ENCODE measurements at places on chromosomes 2 and 18.

DNA sequence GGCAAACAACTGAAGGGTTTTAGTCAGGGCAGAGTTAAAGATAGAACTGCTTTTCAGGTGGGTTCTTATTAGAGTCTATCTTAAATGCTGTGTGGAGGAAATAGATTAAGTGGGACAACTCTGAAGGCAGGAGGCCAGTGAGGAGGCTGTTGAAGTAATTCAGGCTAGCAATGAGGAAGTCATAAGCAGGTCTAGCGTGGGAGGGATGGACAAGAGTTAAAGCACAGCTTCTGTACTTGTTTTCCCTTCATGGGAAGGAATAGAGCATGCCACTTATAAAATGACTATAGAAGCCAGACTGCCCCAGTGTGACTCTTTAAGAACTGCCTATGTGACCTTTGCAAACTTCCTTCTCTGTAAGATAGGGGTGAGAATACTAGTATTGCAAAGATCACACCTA, 202.0 kb upstream of the LRRTM1 start:
- no peak for DNase-seq

GRCh38 chr18:457140-457519, 43.4 kb downstream of the COLEC12 start:
- no peak for DNase-seq

DNA sequence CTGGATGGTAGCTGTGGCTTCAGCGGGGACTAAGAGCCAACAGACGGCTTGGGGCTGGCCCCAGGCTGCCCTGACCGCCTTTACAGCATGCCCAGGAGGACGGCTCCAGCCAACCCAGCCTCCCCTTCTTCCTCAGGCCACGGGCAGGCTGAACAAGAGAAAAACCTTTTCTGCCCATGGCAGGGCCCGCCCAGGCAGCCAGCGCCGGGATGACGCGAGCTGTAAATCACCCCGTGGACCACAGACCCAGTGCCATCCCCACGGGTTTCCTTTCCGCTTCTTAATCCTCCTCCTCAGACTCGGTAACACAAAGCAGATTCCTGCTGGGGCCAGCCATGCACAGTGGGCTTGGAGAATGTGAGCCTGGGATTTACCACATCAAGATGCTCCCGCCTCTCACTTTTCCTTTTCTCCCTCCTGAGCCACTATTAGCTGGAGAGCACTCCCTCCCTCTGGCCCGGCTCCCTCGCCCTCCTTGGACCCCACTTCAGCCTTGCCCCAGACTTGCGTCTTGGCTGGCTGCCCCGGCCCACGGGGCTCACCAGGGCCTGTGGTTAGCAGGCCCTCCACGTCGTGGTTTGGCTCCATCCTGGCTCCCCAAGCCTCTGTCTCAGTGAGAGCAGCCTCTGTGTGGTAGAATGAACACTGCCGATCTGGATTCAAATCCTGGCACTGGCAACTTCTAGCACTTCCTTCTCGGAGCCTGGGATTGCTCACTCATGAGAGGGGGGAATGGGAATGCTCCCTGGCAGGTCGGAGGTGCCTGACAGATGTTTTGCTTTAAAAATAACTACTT, 31.4 kb downstream of the ATOH8 start:
- no peak for DNase-seq

GRCh38 chr2:157523270-157524247, 79.7 kb upstream of the CYTIP start:
- no peak for DNase-seq

- no peak for DNase-seq
Measured at GRCh38 chr18:68275616-68276015, 439.3 kb downstream of the TMX3 start.

DNA sequence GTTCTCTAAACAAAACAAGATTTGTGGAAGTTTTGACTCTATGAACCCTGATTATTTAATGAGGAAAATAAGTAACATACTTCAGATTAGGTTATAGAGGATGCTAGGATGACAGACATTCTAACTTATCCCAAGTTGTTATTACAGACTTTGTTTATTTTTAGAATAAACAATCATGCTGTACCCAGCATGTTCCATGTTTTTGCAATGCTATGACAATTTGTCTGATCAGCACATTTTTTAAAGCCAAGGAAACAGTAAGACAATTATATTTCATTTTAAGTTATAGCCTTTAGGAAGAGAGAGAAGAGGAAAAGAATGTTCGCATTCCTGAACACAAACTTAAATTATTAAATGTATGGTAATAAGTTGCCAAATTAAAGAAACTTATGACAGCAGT, 119.8 kb downstream of the KYNU start:
- DNase-seq, result no peak

DNA sequence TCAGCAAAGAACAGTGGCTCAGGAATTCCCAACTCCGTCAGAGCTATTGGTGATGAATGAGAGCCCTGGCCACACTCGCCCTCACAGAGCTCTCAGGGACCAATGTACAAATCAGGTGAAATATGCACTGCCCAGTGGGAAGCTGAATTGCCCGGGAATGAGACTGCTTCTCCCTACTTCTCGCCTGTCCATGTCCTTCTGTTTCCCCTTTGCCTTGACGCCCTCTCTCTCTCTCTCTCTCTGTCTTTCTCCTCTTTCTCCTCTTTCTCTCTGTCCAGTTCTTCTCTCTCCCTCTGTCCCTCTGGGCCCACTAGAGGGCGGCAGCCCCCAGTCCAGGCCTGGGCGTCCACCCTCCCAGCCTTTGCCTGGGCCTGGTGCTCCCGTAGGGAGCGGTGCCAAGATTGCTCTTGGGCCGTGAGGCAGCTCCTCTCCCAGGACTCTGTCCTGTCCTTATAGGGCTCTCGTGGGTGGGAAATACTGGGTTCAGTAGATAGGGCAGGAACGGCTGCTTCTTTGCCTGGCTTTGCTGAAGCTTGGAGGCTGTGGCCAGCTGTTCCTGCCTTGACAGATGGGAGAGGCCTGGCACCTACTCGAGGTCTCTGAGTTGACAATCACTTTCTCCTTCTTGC, 28.4 kb upstream of the PUM2 start:
- DNase-seq, result peak; percentile 76

DNA sequence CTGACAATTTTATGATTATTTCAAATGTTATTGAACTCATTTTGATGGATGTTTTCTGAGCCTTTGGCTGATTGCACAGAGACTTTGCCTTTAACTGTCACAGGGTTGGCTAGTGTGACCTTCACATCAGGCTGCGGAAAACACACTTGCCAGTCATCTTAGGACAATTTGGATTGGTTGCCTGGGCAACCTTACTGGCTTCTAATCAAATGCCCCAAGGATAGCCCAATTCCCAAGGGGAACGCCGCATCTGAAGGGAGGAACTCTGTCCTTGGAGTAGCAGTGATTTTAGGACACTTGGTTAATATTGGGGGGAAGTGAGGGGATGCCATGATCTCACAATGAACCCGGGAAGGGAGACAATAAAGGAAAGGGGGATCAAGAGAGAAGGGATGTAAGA, 29.5 kb downstream of the OSBPL6 start:
- no peak for DNase-seq

DNA sequence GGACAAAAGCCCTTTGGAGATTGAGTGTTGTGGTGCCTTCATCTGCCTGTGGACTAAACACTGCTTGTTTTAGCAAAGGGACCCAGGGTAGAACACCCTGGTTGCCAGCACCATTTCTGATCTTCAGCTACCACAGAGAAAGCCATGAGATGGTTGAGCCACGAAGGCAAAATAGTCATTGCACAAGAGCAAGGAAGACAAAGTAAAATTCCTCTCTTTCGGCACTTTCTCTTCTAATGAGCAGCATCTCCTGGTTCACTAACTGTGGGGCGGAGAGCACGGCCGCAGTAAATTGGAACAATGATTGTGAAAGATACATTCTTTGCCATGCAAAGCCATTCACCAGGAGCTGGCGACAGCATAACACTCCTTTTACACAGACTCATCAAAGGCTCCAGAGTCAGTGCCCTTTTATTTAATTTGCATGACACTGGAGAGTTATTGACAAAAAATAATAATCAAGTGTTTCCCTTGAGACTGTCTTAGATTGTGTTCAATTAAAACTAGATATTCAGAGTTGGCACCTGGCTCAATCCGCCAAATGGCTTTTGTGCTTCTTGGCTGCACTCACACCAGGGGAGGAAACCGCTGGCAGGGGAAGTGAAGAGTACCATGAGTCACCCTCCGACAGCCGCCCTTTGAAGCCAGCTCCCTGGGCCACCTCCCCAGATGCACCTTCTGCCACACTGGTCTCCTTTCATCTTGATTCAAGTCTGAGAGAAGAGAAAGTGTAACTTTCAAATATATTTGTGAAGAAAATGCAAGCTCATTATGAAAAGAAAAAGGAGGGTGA, 100.5 kb upstream of the MEIS1 start:
- no peak for DNase-seq

- no peak for DNase-seq
Measured at GRCh38 chr2:2046497-2046896, 284.6 kb downstream of the MYT1L start.

DNA sequence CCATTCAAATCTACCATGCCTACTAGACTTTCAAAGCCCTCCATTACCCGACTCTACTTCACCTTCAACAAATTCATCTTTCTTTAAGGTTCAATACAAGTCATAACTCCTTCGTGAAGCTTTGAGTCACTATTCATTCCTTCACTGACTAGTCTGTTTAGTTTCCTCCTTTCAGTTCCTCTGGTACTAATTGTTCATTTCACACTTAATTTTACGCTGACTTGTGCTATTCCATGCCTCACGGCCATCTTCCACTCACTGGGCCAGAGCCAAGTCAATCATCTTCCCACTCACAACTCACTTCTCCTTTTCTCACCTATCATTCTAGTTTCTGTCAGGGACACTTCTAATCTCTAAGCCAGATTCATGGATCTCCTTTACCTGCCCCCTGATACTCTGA, 136.2 kb downstream of the MTX2 start:
- no peak for DNase-seq

GRCh38 chr2:215314896-215315295, 3.0 kb downstream of the ATIC start:
- no peak for DNase-seq

GRCh38 chr18:66616523-66616983, 12.7 kb upstream of the CDH19 start:
- no peak for DNase-seq

DNA sequence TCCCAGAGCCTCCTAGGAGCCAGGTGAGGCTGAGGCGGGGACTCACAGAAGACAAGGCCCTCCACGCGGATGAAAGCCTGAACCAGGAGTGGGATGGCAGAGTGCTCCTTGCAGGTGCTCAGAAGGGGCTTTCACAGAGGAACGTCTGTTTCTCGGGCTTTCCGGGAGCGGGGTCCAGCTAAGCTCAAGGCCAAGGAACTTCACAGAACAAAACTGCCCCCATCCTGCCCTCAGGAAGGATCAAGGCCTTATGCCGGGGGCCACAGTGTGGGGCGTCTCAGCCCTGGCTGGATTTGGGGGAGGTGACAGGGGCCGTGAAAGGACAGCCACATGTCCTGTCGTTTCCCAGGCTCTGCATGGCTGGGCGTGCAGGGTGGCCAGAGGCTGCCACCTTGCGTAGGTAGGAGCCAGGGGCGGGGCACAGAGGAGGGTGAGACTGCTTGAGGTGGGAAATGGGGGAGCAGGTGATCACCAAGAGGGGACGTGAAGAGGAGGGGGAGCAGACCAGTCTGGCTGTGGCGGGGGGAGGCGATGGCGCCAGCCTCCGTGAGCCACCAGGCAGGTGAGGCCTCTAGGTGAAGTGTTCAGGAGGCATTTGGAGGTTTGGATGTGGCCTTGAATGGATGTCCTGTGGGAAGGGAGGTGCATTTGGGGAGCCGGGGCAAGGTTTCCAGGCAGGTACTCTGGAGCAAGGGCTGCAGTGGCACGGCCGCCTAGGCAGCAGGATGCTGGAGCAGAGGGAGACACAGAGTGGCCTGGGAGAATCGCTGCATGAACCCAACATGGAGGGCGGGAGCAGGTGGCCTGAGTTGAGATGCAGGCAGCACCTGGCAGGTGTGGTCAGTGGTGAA, 79.1 kb downstream of the TWIST2 start:
- DNase-seq, result no peak

GRCh38 chr2:29762239-29762638, 159.1 kb downstream of the ALK start:
- no peak for DNase-seq

DNA sequence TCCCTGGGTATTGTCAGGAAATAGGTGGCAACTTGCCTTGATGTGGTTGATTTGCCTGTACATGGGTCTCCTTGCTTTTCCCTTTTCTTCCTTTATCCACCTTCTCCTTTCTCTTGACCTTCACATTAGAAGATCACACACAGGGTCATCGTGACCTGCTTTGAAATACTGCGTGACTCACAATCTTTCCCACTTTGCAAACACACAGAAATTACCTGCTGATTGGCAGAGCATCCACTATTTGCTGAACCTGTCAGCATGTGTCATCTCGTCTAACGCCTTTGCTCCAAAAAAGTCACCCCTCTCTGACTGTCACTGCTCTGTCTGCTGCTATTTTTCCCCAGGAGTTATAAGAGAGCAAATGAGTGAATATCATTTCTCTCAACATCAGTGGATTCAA, 60.8 kb downstream of the MYO3B start:
- DNase-seq, result no peak

DNA sequence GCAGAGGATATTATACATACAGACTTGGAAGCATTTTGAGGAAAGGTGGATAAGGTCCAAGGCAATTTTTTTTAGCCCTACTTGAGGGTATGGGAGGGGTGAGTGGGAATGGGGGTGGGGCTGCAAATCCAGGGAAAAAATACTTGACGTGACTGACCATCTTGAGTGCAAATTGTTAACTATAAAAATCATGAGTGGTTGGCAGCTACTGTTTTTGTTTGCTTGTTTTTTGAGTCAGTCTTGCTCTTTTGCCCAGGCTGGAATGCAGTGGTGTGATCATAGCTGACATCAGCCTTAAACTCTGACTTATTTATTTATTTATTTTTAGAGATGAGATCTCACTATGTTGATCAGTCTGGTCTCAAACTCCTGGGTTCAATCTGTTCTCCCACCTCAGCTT, 458.8 kb downstream of the PIK3C3 start:
- no peak for DNase-seq

DNA sequence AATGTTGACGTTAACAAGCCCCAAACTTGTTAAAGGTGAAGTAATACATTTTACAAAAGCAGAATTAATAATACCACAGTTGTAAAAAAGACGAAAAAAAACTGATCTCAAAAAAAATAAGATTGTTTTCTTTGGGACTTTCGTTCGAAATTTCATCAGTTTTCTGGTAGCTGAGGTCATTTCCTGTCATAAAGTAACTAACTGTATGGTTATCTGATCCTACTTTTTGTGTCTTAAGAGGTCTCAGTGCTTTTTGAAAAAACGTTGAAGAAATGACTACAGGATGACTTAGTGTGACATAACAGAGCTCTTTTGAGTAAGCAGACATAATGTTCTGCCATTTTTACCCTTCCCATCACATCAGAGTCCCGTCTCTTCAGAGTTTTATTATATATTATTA, 79.3 kb downstream of the BIRC6 start:
- DNase-seq, result no peak

GRCh38 chr2:223076573-223076972, 24.6 kb downstream of the KCNE4 start:
- no peak for DNase-seq

- no peak for DNase-seq
Measured at GRCh38 chr2:240575101-240575965, 7.0 kb downstream of the RNPEPL1 start.

Measured in cerebellar cortex (tissue), 1 donor.